Stimulated activated CD8-positive, alpha-beta memory T cell treated with anti-CD3 and anti-CD28 coated beads, Interleukin-7, amount 100 ng/mL, for 4 hours (primary cell): ENCODE measurements at places on chromosomes 6 and 20.
A peak's percentile ranks its signal among the peaks of the same experiment; 100 is the strongest.

DNA sequence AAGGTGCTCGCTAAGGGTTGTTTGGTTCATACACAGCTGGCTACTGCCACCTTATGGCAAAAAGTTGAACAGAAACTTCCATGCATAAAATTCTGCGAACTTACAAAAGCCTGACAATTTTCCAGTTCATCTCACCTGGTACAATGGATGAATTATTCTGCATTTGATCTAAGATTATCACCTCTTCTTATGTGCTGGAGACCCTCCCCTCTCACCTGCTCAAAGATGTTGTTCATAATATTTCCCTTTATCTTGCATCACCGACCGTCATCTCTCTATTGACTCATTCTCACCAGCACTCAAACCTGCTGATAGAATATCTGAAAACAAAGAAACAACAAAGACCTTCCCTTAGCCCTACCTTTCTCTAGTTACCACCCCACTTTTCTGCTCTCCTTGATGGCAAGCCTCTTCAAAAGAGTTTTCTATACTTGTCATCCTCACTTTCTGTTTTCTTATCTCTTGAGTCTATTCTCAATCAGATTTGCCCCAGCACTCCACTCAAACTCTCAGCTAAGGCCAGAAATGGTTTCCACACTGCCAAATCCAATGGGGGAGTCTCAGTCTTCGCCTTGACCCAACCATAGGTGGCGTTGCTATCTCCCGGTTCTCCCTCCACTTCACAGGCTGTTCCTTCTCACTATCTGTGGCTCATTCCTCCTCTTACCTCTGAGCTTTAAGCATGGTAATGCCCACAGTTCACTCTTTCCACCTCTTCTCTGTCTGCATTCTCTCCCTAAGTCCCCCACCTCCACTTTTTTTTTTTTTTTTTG lies 25.8 kb downstream of the SNRNP48 start:
- no peak for DNase-seq

- no peak for DNase-seq
These were observed 116.9 kb downstream of the SLX4IP start for GRCh38 chr20:10551732-10552724.

GRCh38 chr20:21235484-21236445 lies 67.4 kb upstream of the XRN2 start:
- DNase-seq = peak; percentile 57

DNA sequence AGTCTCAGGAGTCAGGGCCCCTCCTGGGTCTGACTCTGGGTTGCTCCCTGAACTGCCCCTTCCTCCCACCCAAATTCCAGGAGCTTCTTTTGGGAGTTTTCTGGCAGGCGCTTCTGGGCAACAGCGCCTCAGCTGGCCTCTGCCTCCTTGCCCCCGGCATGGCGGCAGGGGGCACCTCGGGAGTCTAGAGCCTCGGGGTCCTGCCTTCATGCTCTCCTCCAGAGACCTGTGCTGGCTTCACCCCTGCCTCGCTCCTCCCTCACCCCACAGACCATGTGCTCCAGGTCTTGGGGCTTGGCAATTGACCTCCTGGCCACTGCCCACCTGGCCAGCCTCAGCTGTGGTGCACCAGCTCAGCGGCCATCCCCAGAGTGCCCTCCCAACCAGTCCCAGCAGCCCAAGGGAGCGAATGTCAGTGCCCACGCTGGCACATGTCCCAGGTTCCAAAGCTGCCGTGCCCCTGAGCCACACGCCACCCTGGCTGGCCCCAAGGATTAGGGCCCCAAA lies 43.4 kb downstream of the SRC start:
- no peak for DNase-seq

DNA sequence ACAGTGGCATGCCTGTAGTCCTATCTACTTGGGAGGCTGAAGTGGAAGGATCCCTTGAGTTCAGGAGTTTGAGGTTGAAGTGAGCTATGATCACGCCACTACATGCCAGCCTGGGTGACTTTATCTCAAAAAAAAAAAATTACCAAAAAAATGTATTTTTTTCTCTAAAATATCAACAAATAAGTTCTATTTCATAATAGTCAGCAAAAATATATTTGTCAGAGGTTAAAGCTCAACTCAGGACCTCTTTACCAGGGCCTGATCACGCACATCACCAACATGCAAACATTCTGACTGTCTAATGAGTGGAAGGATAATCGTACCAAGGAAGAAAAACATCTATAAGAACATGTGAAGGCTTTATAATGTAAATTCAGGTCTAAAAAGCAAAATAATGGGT lies 387.0 kb downstream of the SYNE1 start:
- no peak for DNase-seq

GRCh38 chr6:134784336-134784735 lies 165.6 kb downstream of the ALDH8A1 start:
- DNase-seq = no peak

DNA sequence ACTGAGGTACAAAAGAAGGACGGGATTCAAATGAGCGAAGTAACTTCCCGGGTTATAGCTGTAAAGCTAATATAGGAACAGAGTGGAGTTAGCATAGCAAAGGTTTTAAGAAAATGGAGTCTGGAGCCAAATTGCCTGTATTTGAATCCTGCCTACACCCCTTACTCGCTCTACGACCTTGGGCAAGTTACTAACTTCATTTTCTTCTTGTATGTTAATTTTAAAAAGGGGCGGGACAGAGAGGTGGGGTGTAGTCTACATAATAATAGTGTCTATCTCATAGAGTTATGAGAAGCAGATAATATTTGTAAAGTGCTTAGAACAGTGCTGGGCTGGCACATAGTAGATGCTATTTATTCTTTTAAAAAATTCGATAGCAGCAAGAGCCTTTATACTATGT lies 705 bp downstream of the ZSCAN23 start:
- no peak for DNase-seq

DNA sequence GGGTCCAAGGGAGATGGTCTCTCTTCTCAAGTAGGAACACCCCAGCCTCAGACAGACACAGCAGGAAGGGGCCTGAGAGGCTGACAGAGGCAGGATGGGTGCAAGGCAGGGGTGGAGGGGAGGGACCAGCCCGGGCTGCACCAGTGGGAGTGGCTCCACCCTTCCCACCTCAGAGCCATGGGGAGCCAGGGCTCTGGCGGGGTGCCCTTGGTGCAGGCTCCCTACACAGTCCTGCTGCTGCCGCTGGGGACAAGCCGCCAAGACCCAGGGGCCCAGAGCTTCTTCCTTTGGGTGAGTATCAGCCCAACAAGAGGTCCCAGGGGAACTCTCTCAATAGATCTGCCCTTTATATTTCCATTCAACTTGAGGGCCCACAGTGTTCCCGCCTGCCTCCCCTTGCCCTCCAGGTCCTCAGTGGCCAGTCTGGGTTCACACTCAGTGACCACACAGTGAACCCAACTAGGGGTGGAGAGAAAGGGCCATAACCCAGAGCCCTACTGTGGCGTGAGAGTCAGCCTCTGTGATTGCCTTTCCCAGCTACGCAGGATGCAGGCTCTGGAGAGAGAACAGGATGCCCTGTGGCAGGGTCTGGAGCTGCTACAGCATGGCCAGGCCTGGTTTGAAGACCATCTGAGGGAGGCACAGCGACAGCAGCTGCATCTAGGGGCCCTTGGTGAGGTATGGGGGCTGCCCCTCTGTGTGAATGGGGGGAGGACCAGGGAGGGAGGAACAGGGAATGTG lies 592 bp downstream of the SAPCD1 start:
- no peak for DNase-seq

DNA sequence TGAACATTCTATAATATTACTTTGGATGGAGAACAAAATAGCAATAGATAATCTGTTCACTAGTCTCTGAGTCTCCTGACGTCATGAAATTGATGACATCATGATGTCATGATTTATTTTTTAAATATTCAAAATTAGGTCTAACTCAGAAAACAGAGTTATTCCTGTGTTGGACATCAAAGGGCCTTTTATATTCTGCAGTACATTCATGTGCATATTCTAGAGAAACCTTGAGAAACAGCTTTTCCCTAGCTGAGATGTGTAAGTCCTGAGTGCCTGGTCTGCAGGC lies 53.3 kb downstream of the MYB start:
- no peak for DNase-seq
